Stimulated activated CD8-positive, alpha-beta memory T cell treated with anti-CD3 and anti-CD28 coated beads, Interleukin-4, amount 100 ng/mL, for 48 hours (primary cell): ENCODE measurements at places on chromosomes 4 and X.

GRCh38 chr4:24279469-24279868 lies 304.9 kb downstream of the DHX15 start:
- DNase-seq, result no peak

- no peak for DNase-seq
These were observed 301.9 kb downstream of the TLL1 start for GRCh38 chr4:166174717-166175490.

DNA sequence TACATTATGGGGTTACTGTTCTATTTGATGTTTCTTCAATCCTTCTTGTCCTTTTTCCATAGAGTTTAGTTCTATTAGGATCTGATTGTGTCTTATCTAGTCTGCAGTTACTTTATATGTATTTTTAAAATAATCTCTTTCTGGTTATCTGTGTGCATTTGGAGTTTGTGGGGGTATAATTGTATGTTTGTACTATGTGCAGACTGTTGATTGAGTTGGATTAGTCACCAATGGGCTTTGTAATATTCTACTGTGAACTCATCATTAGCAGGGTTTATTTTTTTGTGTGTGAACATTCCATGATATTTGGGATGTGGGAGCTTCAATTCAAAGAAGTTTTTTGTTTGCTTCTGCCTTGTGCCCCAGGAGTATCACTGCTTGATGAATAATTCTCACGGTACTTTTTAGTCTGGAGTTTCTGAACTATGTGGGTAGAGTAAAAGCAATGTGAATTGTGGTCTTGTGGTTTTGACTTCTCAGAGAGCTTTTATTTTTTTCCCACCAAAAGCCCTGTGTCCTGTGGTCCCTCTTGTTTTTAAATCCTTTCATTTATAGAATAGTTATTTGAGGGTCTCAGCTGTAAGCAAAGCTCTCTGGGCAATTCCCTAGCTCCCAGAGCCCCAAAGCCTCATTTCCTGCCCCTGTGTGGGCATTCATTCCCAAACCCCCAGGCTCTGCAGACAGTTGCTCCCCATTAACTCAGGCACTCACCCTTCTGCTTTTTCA lies 127.8 kb downstream of the PHKA2 start:
- DNase-seq, result no peak

DNA sequence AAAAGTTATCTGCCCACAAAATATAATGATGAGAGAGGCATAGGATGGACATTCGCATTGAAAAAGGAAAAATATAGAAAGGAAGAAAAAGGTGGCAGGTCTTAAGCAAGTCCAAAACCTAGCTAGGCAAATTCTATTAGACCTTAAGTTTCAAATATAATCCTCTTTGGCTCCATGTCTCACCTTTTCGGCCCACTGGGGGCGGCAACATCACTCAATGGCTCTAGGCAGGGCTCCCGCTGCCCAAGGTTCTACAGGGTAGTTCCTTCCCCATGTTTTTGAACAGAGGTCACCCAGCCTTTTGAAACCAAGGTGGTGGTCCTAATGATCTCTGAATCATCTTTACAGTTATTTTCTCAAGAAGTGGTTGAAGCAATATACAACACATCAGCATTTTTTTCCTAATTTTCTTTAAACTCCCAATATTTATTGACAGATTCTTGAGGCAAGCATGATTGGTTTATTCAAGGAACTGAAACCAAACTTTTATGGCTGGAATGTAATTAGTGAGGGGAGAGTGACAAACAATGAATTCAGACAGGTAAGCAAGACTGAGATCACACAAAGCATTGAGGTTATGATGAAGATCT lies 309.4 kb downstream of the ANTXR2 start:
- DNase-seq, result no peak

GRCh38 chr4:54526560-54526959 lies 131.2 kb upstream of the KIT start:
- DNase-seq, result no peak

DNA sequence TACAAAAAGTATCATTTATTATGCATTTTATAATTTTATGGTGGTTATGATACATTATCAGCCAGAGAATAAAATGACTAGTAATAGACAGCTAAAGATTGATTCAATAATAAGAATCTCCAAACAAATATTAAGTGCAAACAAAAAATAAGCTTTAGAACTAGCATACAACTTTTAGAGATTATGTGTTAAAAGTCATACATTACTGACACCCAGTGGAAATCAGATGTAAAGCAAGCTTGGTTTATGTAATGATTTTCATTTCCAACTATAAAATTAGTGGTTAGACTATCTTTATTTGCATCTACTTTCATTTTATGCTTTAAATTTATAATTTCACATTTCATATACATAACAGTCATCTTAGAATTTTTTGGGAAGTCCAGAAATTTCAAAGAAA lies 57.7 kb downstream of the IL13RA2 start:
- no peak for DNase-seq

DNA sequence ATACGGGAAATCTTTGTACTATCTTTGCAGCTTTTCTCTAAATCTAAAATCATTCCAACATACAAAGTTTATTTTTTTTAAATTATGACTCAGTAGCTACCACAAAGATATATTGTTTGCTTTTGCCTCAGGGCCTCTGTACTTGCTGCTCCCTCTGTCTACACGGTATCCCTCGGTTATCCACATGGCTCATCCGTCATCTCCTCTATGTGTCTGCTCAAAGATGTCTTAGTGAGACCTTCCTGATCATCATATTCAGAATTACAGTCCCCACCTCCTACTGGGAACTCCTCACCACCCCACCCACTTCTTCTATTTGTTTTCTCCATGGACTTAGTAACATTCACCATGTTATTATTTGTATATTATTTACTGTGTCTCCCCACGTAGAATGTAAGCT lies 107.8 kb downstream of the PARM1 start:
- DNase-seq, result no peak

GRCh38 chr4:186570193-186570996 lies 15.0 kb upstream of the MTNR1A start:
- no peak for DNase-seq

DNA sequence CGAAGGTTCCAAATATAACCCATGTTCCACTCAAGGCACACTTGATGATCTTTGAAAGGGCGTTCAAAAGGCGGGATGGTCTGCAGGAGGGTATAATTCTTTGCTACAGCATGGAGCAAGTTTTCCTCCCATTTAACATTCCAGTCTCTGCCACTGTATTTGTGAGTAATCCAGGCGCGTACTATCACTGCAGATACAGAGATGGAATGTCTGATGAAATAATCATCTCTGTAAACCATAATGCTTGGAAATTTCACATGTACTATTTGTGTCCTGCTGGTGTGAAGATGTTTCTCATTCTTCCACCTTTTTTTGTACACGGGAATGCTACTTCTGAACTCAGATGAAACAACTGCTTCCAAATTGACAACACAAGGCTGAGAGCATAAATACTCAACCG lies 15.5 kb downstream of the SEL1L3 start:
- DNase-seq, result no peak

DNA sequence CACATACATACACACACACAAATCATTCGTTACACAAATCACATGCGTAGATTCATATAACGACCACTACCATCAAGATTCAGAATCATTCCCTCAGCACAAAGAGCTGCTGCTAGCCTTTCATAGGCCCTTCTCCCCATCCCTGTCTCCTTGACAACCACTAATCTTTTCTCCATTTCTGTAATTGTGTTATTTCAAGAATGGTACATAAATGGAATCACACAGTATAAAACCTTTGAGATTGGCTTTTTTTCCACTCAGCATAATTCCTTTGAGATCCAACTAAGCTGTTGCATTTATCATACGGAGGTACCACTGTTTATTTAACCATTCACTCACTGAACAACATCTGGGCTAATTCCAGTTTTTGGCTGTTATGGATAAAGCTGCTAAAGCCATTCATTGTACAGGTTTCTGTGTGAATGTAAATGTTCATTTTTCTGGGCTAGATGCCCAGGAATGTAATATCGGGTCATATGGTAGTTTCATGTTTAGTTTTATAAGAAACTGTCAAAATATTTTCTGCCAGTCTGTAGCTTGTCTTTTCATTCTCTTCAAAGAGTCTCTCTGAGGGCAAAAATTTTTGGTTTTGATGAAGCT lies 64.1 kb downstream of the USP11 start:
- no peak for DNase-seq

GRCh38 chrX:155870958-155871357 lies 10.2 kb upstream of the VAMP7 start:
- no peak for DNase-seq

GRCh38 chr4:3331511-3332394 lies 38.9 kb downstream of the RGS12 start:
- no peak for DNase-seq

DNA sequence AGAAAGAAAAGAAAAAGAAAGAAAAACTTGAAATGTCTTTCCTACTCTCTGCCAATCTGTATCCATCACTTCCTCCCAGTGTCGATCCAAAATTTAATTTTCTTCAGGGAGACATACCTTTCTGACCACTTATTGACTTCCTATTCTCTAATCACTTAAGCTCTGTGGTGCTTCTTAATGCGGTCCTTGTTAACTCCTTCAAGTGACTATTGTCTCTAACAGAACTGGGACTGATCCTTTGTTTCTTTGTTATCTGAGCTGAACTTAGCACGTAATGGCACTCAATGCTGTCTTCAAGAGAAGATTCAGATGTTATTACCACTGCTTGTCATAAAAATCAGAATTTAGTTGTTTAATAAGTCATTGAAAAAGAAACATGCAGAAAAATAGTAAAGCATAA lies 31.2 kb downstream of the LARP7 start:
- DNase-seq, result no peak

GRCh38 chr4:4270529-4270928 lies 19.4 kb downstream of the LYAR start:
- no peak for DNase-seq

DNA sequence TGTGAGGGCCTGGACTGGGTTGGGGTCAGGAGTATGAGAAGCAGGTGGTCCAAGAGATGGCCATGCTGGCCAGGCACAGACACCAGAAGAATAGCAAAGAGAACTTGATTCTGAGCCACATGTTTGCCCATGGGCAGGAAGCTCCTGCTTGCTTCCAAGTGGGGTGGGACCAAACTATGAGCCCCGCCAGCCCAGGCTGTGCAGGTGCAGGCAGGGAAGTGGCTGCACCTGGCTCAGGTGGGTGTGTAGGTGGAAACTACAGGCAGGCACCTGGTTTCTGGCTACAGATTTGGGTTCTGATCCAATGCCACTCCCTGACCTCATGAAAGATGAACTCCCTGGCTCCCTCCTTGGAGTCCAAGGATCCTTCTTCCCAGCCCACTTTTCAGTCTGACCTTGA lies 207.9 kb upstream of the KLF3 start:
- no peak for DNase-seq

DNA sequence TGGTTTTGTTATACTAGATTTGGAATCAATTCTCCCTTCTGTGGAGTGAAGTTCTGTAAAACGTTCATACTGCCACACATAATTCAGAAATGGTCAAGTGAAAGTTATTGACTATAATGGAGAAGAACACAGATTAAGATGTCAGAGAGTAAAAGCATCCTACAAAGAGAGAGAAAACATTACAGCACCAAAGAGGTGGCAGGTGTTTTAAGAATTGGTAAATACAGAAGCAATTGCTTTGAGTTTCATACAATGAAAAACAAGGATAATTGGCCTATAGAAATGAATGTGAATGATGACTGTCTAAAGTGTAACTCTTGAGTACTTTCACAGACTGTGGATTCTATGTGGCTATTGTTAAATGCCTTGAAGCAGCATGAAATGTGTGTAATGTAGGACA lies 435.6 kb upstream of the SMIM31 start:
- DNase-seq, result no peak

- no peak for DNase-seq
These were observed 108.7 kb upstream of the JADE1 start for GRCh38 chr4:128700659-128701350.

GRCh38 chr4:30264465-30264864 lies 455.7 kb upstream of the PCDH7 start:
- DNase-seq, result no peak

DNA sequence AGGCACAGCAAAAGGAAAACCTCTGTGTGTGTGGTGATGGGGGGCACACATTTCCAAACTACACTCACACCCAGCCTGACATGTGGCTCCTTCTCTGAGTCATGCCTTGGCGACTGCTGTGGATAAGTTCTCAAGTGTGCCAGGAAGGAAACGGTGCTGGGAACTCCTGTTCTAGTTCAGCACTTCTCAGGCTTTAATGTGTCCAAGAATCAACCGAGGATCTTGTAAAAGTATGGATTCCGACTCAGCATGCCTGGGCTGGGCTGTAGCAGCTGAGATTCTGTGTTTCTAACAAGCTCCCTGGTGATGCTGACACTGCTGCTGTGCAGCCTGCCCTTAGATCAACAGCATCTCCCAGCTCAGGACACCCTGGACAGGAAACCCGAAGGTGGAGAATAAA lies 20.2 kb downstream of the CLNK start:
- no peak for DNase-seq

GRCh38 chrX:23667239-23668177 lies at the start of gene PRDX4:
Gene PRDX4 (plus strand): TSS chrX:23667493. CDS start chrX:23667571, 78 bp downstream.
- DNase-seq, result peak; percentile 84

DNA sequence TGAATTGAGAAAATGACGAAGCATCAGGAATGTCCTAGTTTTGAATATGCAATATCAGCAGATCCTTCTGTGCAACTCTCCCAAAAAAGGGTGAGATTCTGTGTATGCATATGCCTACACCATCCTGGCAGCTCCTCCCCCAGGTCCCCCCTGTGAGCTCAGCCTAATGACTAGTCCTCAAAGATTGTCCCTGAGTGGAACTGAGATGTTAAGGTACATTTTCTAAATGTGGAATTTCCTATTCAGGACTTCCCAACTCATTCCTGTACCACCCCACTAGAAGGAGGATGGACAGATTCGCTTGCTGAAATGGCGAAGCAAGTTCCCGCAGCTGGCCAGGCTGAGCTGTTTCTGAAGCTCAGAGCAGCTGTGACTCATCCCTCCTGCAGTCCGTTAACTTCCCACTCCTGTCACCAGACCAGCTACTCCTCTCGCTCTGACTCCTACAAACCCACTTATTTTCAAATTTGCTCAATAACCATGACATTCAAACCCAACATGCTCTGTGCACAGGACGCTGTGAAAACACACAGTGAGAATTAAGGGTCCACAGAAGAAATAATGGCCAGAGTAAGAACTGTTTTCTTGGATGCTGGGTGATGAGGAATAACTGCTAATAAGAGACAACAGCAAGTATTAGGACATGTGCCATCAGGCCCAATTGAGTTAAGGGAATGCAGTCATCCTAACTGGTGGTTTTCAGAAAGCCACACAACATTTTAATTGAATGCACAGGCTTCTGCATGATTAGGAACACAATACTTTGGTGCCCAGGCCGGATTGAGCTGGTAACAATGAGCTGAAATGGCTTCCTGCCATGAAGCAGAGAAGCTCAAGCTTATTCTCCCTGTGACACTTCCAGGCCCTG lies 40.0 kb upstream of the IRF2 start:
- peak; percentile 82 for DNase-seq

DNA sequence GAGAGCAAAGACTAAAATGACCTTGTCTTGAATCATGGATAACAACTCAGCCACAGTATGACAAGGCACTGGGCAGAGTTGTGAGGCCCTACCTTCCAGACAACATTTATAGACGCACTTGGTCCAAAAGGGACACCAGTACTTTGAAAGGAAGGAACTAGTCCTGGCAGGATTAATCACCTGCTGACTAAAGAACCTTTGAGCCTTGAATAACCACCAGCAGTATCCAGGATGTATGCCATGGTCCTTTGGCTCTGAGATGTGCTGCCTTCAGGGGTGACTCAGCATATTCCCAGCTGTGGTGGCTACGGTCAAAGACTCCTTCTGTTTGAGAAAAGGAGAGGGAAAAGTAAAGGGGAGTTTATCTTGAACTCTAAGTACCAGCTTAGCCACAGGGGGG lies 118.1 kb upstream of the PRR32 start:
- DNase-seq, result no peak
